ENCODE measurements at places on chromosomes 6 and 20.
A peak's percentile ranks its signal among the peaks of the same experiment; 100 is the strongest.

DNA sequence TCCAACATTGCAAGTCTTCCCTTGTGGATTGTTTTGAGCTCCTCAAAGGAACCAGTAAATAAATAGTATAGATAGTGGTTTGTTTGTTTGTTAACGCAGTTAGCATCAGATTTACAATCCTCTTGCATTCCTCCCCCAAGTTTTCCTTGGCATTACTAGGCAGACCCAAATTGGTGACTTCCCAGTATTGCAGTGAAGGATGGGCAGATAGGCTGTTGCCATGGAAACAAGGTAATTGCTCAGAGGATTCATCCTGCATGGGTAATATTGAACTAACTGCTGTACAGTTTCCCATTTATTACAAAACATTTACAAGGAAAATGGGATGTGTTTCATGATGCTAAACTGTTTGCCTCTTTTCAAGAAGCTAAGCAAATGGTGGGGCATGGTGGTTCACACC is 477.2 kb downstream of the EPM2A start:
- DNase-seq, result no peak

GRCh38 chr6:24763578-24763977 is 11.2 kb upstream of the GMNN start:
- no peak for DNase-seq

GRCh38 chr6:3527651-3527977 is 70.8 kb upstream of the SLC22A23 start:
- no peak for DNase-seq

- no peak for DNase-seq
Observed at GRCh38 chr6:163288066-163288465, 126.5 kb upstream of the QKI start.

GRCh38 chr6:91697010-91697695 is 1110.3 kb upstream of the MAP3K7 start:
- no peak for DNase-seq

GRCh38 chr6:31767096-31767645 is 4.7 kb downstream of the SAPCD1 start:
- no peak for DNase-seq

- DNase-seq, result no peak
Observed at GRCh38 chr6:73169111-73169510, 56.2 kb downstream of the KHDC1L start.

GRCh38 chr6:102407886-102408741 is 1014.6 kb downstream of the GRIK2 start:
- DNase-seq, result no peak

DNA sequence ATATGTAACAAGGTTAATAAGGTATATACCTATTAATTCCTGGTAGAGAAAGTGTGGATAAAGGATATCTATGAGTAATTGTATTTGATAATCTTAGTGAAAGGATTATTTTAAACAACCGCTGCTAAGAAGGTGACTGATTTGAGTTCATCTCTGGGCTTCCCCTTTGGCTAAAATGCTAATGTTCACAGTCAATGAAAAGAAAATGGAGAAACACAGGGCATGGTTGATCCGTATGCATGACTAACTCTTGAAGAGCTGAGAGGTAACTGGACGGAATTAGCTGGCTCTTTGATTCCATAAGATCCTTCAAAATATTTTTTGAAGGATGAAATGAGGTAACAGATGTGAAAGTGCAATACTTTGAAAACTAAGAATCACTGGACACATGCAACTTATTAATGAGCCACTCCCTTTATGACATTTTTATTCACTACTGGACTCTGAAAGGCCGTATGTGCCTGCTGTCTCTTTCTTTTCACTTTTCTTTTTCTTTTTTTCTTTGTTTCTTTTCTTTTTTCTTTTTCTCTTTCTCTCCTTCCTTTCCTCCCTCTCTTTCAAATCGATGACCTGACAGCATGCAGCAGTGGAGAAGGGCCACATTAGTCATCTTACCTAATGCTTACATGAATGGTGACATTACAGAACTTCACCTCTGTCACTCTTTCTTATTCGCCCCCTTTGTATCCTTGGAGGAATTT is 464.6 kb downstream of the CDKAL1 start:
- DNase-seq, result no peak

DNA sequence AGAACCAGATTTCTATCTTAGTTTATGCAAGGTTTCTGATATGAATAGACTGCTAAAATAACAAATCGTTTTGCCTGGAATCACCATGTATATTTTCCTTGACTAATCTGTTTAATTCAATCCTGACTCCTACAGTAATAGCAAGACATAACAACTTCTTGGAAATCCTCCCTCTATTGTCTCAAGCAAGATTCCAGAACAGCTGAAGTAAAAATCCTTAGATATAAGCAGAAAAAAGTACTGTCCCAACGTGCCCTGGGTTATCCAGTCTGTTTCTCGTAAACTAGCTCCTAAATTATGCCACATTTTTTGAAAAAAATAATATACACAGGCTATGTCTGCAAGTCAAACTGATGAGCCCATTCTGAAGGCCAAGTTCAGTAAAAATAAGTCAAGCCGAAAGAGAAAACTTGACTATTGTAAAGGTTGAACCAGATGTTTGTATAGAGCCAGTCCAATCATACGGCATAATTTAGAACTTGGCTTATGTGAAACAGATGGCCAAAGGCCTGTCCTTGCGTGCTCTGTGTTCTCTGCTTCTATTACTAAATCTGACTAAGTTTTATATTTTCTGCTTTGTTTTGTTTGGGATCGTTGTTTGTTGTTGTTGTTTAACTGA is 341.6 kb upstream of the NRSN1 start:
- no peak for DNase-seq

DNA sequence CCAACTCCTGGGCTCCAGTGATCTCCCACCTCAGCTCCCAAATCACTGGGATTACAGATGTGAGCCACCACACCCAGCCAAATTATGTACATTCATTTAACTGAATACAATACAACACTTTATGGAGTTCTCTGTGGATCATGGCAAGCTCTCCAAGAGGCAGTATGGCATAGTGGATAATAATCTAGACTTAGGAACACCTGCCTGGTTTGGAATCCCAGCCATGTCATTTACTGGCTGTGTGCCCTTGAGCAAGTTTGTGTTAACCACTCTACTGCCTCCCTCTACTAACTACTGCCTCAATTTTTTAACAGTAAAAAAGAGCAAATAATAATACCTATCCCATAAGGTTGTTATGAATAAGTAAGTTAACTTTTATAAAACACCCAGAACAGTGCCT is 1.9 kb upstream of the ETV7 start:
- DNase-seq, result no peak

DNA sequence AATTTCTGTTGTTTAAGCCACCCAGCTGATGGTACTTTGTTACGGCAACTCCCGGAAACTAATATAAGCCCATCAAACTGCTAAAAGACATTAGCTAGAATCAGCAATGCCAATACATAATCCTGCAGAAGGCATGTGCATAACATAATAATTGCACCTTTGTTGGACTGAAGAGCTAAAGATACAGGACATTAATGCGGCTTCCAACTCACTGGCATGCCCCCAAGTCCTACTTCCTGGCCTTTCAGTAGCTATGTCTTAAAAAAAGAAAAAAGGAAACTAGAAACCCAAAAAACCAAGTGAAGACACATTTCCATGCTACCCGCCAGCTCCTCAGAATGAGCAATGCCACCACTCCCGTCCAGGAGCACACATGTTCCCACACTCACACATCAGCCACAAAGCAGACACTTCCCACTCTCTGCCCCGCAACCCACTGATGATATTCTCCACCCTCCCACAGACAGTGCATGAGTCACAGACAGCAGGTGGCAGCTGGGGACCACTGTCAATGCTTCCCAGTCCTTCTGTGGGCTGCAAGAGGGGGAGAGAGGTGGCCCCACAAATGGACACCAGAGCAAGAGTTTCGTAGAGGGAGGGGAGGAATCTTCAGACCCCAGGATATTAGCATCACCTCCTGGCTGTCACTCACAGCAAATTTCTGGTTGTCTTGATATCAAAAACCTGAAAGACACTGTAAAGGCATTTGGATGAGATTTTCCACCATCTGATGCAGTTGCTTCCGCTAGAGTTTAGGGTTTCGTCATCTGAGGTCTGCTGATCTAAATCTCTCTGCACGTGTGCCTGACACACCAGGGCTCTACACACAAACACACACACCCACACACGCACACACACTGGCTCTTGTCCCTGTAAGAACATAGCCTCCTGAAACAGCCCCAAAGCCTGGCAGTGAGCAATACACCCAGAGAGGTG is 32.8 kb downstream of the GFOD1 start:
- peak; percentile 33 for DNase-seq

- no peak for DNase-seq
Observed at GRCh38 chr6:42756722-42757121, 10.8 kb upstream of the TBCC start.

GRCh38 chr6:20233007-20233730 is 20.9 kb upstream of the MBOAT1 start:
- DNase-seq, result no peak

DNA sequence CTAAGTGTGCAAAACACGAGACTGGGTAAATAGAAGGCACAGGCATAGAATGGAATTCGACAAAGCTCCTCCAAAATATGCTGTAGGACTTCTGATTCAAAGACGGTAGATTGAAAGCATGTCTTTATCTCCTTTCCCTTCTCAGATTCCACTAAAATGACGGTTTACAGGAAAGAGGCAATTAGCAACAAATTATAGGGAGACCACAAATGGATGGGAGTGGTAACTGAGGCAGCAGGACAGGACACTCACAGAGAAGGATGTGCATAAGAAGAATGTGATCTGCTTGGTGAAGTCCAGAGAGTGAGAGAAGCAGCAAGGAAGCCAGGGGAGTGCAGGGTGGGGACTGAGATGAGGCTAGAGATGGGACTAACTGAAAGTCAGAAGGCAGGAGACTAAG is 113.4 kb upstream of the MRPS10 start:
- no peak for DNase-seq

- DNase-seq, result no peak
Observed at GRCh38 chr6:5610640-5611039, 349.3 kb downstream of the FARS2 start.

DNA sequence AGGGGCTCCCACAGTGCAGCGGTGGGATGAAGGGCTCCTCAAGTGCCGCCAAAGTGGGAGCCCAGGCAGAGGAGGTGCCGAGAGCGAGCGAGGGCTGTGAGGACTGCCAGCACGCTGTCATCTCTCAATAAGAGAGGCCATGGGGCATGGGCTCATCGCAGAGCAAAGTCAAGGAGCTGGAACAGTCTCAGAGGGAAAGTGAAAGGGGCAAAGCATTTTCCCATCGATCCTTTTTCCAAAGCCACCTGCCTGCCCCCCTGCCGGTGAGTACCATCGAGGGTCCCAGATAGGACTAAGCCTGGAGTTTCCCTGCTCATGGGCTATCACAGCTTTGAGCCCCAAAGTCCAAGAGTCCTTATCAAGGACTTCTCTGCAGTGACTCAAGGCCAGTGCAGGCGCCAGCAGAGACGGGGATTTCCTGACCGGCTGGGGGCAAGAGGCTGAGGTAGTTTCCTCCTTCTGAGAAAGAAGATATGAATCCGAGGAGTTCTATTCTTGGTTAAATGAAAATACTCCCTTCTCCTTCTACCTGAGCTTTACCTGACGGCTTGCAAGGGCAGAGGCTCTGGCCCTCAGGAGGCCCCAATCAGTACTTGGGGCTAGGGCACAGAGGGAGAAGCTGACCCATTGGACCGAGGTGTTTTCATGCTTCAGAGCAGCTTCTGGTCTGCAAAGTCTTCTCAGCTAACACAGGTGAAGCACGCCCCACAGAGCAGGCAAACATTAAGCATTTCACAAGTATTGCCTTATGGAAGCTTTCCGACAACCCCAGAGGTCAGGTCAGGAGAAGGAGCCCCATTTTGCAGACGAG is 22.6 kb downstream of the ETV7 start:
- DNase-seq, result no peak
